A172 (cell line): ENCODE measurements at places on chromosomes 11 and 22. TPM values are rescaled to one million over a fixed set of nuclear protein-coding genes. Genes with fewer than 3 reads are reported as not detected.
A peak's percentile ranks its signal among the peaks of the same experiment; 100 is the strongest.

DNA sequence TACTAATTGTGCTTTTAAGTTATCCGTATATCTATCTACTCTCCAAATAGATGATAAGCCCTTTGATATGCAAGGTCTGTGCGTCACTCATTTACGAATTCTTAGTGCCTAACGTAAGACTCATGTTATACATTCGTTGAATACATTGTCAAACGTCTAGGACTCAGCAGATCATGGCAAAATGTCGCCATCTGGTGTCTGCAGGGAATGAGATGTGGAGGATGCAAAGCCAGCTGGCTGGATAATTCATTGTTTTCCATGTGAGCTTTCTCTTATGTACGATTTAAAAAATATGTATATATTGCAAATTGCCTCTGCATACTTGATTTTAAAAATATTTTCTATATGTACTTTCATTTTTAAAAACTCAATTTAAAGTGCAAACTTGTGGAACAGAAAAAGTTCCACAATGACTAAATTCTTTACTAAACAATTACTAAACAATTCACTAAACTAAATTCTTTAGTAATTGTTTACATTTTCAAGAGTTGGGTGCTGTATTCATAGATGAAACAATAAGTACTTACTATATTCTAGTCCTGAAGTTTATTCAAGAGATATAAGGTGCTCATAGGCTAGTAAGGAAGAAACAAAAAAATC lies 33.8 kb downstream of the ZNF202 start:
- peak; percentile 28 for DNase-seq

GRCh38 chr11:10693509-10694081 lies at the start of gene IRAG1:
TSS of gene IRAG1 (minus strand) at chr11:10693755. CDS start at chr11:10693602, 153 bp downstream.
- DNase-seq = no peak

The ROBO4 gene
- 11.7 and 15.9 TPM in 2 replicates for total RNA-seq

GRCh38 chr11:126214841-126215240 lies 3.3 kb downstream of the FAM118B start:
- DNase-seq = no peak

The ABCG4 gene
- 0.05 TPM in 1 of 2 replicates, not detected in the other for total RNA-seq

The PHF21B gene
- not detected in 2 replicates for total RNA-seq

The SCO2 gene
- 8.0 and 9.5 TPM in 2 replicates for total RNA-seq

DNA sequence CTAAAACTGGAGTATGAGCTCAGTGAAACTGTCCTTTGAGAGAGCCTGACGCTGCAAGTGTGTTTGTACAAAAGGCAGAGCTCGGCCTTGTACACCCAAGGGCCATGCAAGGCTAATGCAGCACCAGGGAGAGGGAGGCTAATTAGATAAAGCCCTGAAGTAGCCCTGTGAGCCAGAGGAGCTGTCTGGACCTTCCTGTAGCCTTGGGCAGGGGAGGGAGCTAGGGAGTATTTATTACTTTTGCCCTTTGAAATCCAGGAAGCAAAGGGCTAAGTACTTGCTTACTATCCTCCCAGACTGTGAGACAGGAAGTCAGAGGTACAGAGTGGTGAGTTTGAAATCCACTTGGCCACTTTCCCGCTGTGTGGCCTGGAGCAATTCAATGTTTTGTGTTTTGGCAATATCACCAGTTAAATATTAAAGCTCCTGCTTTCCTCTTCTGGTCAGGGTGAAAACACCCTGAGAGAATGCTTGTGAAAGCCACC lies 10.2 kb upstream of the LDHA start:
- DNase-seq = peak; percentile 94

DNA sequence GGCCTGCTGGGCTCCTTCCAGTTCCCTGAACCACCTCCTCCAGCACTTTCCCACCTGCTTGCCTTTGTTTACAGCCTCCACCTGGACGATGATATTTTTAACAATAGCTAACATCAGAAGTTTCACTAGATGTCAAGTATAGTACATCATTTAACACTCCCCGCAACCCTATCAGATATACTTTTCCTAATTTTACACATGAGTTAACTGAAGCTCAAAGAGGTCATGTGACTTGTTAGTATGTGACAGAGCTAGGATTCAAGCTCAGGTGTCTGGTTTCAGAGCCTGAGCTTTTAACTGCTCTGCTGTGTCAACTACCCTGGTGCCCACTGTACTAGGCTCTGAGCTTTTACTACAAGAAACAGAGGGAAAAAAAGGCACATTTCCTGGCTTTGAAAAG lies 14.3 kb upstream of the HPX start:
- no peak for DNase-seq

DNA sequence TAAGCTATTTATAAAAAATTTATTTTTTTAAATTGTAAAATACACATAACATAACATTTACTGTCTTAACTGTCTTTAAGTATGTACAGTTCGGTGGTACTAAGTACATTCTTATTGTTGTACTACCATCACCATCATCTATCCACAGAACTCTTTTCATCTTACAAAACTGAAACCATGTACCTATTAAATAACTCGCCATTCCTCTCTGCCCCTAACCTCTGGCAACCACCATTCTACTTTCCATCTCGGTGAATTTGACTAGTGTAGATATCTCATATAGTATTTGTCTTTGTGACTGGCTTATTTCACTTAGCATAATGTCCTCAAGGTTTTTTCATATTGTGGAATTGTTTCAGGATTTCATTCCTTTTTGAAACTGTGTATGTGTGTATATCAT lies 22.6 kb downstream of the USP47 start:
- no peak for DNase-seq

GRCh38 chr11:12810568-12810894 lies 136.3 kb downstream of the TEAD1 start:
- peak; percentile 59 for DNase-seq

DNA sequence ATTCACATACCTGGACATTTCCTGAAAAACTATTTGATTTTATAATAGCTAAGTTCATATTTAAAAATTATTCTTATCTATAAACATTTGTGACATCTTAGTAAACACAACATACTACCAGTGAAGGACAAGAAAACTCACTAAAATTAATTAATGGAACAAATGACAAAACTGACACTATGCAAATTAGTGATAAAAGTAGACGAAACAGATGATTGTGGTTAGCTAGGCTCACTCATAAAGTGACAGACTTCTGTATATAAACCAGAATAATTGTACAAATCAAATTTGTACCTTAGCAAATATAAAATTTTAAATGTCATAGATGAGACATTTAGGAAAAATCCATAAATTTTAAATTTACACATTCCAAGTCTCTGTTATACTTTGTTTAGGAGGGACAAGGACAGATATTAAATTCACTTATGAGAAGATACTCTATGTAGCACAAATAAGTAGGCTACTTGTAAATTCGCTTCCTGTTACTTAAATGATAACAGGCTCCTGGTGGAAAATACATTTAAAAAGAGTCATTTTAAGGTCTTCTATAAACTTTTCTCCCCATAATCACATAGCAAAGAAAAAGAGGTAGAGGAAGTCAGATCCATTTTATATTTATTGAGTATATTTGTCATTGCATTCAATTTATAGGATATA lies 81.2 kb downstream of the KIF18A start:
- DNase-seq = no peak

The GPR137 gene
- total RNA-seq = 52.1 and 60.8 TPM in 2 replicates

- DNase-seq = no peak
Measured at GRCh38 chr11:115555336-115556090, 51.3 kb upstream of the CADM1 start.

DNA sequence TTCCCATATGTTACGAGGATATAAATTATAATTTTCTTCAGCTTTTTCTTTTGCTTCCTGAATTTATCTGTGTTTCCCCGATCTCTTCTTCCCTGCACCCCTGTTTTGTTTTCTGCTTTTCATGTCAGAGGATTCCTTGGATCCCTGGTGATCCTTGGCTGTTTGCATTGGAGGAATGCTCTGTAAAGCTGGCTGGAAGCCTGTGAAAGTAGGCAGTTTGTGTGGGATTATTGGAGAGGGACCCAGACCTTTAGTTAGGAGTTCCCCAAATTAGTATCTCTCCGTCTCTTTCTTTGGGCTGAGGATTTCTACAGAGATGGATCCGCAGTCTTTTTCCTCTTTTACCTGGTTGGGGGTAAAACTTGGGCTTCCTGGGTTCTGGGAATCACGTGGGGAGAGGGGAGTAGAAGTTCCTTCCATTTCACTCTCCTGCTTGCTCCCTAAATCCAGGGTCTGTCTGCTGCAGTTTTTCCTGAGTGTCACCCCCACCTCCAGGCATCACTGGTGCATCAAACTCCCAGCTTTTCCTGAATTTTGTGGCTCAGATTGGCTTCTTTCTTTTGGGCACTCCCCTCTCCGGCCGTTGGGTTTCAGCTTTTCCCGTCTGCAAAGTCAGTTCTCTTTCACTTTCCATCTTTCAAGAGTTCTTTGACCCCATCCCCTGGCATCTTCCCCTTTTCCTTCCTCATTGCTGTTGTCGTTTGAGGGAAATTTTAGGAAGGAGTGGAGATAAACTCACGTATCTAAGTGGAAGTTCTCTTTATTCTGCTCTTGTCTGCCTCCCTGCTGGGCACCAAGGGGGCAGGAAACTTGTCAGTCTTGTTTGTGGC lies 79.1 kb upstream of the ALX4 start:
- no peak for DNase-seq

- DNase-seq = no peak
Measured at GRCh38 chr11:120512739-120513435, 1.3 kb downstream of the GRIK4 start.

The ALDH3B2 gene
- total RNA-seq = not detected in 2 replicates

DNA sequence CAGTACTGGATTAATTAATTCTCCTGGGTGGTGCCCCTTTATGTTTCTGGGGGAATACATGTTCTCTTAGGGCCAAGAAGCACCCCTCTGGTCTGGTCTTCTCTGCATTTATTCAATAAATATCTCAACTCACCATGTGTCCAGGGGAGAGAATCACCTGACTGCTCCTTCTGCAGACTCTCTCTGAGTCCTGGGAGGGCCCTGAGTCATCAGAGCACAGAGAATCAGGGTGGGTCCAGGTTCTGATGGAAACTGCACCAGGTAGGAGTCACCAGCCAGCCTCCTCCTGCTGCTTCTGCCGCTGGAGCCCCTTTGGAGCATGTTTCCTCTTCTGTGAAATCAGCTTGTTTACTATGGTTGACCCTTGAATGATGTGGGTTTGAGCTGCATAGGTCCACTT lies 107.7 kb upstream of the PLET1 start:
- no peak for DNase-seq

The STK33 gene
- total RNA-seq = 17.2 and 31.3 TPM in 2 replicates

- no peak for DNase-seq
Measured at GRCh38 chr22:23751441-23751996, 607 bp upstream of the ZNF70 start.

- no peak for DNase-seq
Measured at GRCh38 chr22:33756508-33756949, 163.7 kb downstream of the LARGE1 start.

The MGAT3 gene
- total RNA-seq = 1.3 and 3.1 TPM in 2 replicates

- DNase-seq = no peak
Measured at GRCh38 chr11:133096981-133097380, 435.3 kb downstream of the OPCML start.

DNA sequence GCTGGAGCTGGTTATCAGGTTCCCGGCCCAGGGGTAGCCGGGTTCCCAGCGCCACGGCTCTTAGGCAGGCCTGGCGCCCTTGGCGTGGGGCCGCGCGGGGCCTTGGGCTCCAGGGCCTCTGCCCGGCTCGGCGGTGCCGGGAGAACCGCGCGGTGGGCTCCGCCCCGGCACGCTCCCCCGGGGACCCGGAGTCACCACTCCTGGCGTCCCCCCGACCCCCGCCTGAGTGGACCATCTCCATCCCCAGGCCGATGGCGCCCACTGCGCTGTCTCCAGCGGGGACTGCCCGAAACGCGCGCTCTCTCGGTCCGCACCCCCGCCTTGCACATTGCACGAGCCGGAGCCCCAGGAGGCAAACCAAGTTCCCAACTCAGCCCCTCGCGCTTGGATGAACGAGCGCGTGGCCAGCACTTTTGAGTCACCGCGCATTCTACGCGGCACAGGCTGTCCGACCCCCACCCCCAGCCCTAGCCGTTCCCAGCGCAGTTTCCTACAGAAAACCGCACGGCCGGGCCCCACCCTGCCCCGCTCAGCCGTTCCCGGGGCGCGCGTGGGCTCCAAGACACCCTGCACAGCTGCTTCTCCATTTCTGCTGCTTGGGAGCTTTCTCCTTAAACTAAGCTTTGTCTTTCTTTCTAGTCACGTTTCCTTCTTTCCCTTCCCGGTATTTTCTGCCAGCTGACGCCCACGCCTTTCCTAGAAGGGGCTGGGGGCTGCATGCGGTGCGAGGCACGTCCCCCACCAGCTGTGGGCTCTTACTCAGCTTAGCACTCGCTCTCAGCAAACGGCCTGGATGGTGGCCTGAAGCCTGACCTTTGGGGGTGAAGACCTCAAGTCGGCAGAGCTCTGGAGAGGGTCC lies 650 bp upstream of the CHID1 start:
- peak; percentile 62 for DNase-seq

DNA sequence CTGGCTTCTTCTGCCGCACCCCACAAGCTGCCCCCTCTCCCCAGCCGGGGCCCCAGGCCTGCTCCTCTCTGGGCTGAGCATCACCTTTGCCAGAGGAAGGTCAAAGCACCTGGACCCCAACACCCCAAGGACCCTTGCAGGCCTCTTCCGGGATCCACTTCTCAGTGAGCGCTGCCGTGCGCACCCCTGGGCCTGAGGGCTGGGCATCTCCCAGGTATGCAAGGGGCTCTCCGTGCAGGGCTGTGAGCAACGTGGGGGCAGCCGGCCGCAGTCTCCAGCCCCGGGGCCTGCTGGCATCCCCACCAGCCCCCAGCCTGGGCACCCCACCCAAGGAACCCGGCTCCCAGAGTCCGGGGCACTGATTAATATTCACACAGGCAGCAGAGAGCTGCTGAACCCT lies 64.0 kb downstream of the BRD1 start:
- DNase-seq = no peak

The PRG3 gene
- total RNA-seq = not detected in 2 replicates

GRCh38 chr11:134049303-134049702 lies 19.6 kb upstream of the JAM3 start:
- DNase-seq = no peak

The OR6Q1 gene
- not detected in 2 replicates for total RNA-seq

The MAJIN gene
- total RNA-seq = not detected in 2 replicates

- DNase-seq = no peak
Measured at GRCh38 chr22:29633514-29634312, 30.3 kb downstream of the NF2 start.

- no peak for DNase-seq
Measured at GRCh38 chr22:46911346-46911745, 148.9 kb downstream of the TBC1D22A start.

The SLC25A18 gene
- total RNA-seq = 0.09 TPM in 1 of 2 replicates, not detected in the other

DNA sequence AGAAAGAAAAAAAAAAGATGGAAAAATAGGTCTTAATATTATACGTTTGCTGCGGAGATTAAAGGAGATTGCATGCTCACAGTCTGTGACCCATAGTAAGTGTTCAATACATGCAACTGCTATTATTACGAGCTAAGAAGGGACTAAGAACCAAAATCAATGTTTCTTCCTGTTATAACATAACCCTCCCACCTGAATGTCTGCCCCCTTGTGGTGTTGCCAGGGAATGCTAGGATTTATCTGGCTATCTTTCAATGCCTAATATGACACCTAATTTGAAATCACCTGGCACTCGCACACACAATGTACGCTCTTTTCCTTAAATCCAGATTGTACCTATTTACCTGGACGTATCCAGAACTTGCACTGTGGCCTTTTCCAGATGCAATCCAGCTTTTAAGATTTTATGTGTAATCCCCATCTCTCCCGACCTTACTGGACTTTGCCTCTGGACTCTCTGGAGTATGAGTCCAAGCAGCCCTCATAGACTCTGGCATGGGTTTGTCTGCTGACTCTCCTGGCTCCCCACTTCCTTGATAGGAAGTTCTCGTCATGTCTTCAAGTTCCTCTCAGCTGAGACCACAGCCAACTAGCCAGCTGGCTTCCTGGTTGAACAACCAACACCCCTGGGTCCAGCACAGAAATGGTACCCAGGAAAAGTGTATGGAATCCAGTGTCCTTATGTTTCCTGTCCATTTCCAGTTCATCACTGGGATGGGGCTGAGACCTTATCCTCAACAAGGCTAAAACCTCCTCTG lies 151.5 kb downstream of the CCDC34 start:
- DNase-seq = no peak
